WTC11 (cell line): ENCODE measurements at places on chromosomes 16 and 17. TPM values are rescaled to one million over a fixed set of nuclear protein-coding genes. Genes with fewer than 3 reads are reported as not detected.

Gene PARD6A
- total RNA-seq: 17.1 to 18.5 TPM (median 17.4 TPM) in 3 replicates

DNA sequence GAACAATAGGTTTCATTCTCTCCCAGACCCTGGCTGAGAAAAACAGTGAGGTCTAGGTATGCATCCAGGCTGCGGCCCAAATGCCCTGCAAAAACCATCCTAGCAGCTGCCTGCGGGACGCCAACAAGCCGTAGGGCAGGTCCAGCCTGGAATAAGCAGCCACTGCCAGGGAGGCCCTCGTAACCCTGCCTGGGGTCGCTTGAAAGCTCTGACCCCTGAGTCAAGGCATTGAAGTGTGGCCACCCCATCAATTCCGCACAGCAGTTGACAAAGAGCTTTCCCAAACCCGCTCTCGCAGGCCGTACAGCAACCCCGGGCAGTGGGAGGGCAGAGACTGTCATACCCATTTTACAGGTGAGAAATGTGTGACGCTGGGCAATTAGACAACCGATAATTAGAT is 11.1 kb downstream of the TRPV1 start:
- H3K4me3 ChIP-seq: no peak overlapping the region
- DNase-seq: no peak
- H3K27ac ChIP-seq: no peak overlapping the region

DNA sequence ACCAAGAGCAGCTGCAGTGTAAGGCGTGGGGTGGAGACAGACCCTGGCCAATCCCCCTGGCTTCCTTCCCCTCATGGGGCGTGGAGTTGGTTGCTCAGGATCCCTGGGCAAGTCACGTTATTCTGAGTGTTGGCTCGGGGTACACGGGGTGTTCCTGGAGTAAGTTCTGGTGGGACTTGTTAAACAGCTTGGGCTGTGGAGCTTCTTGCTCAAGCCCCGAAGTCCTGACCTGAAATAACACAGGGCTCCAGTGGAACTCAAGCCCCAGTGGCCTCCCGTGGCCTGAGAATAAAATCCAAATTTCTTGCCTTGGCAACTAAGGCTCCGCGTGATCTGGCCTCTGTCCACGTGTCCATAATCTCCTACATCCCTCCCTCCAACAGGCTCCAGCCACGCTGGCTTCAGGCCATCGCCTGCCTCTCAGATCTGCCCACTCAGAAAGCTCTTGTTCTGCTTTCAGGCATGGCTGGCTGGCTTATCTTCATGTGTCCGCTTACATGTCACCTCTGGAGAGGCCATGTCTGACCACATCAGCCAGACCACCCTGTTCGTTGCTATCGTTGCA is 49.3 kb upstream of the BCO1 start:
- no peak overlapping the region for H3K4me3 ChIP-seq
- no peaks in the 10 kb centered on the region for H3K36me3 ChIP-seq
- no peaks in the 10 kb centered on the region for H3K4me1 ChIP-seq
- no peak for DNase-seq
- H3K27ac ChIP-seq: no peak overlapping the region
- no peaks in the 10 kb centered on the region for H3K27me3 ChIP-seq

Gene CACNG4
- total RNA-seq: 1.6 to 3.4 TPM (median 2.3 TPM) in 3 replicates

Gene NGFR
- total RNA-seq: 11.3 to 12.4 TPM (median 12.1 TPM) in 3 replicates

Gene ANKRD40CL
- not detected in 3 replicates for total RNA-seq

Gene NPIPA5
- total RNA-seq: 9.1 to 15.0 TPM (median 14.2 TPM) in 3 replicates

Gene PLA2G10
- total RNA-seq: 0.39 to 0.85 TPM (median 0.42 TPM) in 3 replicates

Gene INPP5K
- total RNA-seq: 17.1 to 26.8 TPM (median 18.5 TPM) in 3 replicates

- DNase-seq: no peak
- H3K27me3 ChIP-seq: no peaks in the 10 kb centered on the region
- 0 out of 2 replicates have a peak overlapping the region, but pooled peaks have one; percentile 12 for H3K4me3 ChIP-seq
- H3K36me3 ChIP-seq: no peaks in the 10 kb centered on the region
- peaks cover 69% of the 10 kb centered on the region for H3K4me1 ChIP-seq
- H3K27ac ChIP-seq: peak overlapping the region; percentile 26; the same call in 1 of the 2 replicates
Measured at GRCh38 chr17:27575096-27575911, 55.7 kb upstream of the LGALS9 start.

DNA sequence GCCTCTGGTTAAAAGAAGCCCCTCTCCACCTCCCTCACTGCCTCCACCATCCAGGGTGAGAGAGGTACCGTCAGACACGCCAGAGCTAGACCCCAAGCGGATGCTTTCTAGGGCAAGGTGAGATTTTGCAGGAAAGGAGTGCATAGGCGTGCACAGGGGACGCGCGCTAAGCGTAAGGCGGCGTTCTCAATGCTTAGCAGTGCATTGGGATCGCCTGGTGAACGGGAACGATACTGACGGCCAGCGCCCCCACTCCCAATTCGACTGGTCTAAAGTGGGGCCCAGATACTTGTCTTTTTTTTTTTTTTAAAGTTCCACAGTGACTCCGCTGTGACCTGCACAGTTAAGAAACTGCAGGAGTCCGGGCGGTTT is 57.9 kb upstream of the CREBBP start:
- 0 out of 2 replicates have a peak, but pooled peaks cover 1% of the 10 kb centered on the region for H3K27me3 ChIP-seq
- H3K4me3 ChIP-seq: no peak overlapping the region; the same call in 1 of the 2 replicates
- peaks cover 8% of the 10 kb centered on the region for H3K36me3 ChIP-seq
- no peak for DNase-seq
- H3K27ac ChIP-seq: no peak overlapping the region
- peaks cover 5% of the 10 kb centered on the region for H3K4me1 ChIP-seq

Gene MYH4
- total RNA-seq: not detected in 3 replicates
